ENCODE measurements at places on chromosomes 3 and 15.

DNA sequence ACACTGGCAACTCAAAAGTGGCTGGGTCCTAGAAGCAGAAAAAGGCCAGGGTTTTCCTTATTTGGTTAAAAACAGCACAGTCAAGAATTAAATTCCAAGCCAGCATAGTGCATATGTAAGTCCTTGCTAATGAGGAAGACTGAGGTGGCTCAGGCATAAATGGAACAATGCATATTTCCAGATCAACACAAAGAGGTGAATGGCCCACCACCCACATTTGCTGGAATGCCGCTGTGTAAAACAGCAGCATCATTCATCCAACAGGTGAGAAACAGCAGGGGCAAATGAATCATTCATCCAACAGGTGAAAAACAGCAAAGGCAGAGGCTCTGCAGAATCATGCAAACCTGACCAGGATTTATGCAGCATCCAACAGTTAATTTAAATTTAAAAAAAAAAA is 32.9 kb downstream of the GPR176 start:
- DNase-seq, result no peak

GRCh38 chr15:101210058-101210457 is 41.8 kb downstream of the CHSY1 start:
- no peak for DNase-seq

DNA sequence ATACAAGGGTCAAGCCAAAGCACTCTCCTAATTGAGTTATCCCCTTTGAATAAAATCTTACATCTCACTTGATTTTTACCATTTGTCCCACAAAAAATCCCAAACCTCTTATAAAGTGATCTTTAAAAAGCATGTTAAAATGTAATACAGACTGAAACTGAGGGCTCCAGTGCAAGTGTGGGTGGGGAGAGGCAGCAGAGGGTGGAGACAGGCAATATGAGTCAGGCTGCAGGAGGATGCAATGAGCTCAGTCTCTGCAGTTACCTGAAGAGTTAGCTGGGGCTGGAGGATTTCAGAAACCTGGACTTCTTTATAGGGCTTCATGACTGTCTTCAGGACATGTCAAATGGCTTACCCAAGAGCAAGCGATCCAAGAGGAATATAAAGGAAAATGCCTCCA is 14.2 kb upstream of the COLQ start:
- no peak for DNase-seq

DNA sequence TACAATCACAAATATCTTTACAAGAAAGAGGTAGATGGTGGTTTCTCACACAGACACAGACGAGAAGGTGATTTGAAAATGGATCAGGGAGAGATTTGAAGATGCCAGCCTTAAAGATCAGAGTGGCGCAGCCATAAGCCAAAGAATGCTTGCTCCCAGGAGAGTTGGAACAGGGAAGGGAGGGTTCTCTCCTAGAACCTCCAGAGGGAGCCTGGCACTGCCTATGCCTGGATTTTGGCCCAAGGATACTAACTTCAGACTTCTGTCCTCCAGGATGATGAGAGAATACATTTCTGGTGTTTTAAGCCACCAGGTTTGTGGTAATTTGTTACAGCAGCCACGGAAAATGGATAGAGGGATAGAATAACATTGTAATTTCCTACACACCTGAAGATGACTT is 279.1 kb downstream of the FAM43A start:
- peak; percentile 5 for DNase-seq

GRCh38 chr3:131550562-131551465 is 48.0 kb upstream of the MRPL3 start:
- no peak for DNase-seq
